ENCODE measurements at places on chromosomes 6 and 20.

DNA sequence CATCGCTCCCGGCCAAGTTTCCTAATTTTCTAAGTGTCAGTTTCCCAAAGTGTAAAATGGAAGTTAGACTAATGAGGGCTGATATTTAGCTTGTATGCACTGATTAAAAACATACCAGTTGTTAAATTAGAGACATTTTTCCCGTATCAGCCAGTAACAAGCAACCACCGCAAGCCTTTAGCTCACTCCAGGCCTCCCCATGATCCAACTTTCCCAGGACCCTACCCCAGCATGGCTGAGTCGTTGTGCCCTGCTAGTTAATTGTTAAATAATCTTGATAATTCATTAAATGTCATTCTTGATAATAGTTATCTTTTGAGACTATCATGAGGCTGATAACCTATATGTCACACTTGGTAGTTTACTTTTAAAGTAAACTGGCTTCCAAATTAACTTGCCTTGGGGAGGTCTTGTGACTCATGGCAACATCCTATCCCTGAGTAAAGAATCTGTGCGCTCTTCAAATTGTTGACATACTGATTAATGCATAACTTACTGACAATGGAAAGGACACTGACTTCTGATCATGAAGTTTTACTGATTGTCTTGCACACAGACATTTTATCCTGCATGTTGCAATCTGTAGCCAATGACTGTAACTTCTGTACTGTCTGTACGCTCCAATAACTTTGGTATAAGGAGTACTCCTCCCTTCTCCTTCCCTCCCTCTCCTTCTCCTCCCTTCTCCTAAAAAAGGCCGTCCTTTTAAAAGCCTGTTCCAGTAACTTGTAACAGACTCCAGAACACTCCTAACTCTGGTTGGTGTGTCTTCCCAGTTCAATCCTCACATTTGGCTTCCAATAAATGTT is 6.3 kb upstream of the GTF3C6 start:
- DNase-seq, result no peak

DNA sequence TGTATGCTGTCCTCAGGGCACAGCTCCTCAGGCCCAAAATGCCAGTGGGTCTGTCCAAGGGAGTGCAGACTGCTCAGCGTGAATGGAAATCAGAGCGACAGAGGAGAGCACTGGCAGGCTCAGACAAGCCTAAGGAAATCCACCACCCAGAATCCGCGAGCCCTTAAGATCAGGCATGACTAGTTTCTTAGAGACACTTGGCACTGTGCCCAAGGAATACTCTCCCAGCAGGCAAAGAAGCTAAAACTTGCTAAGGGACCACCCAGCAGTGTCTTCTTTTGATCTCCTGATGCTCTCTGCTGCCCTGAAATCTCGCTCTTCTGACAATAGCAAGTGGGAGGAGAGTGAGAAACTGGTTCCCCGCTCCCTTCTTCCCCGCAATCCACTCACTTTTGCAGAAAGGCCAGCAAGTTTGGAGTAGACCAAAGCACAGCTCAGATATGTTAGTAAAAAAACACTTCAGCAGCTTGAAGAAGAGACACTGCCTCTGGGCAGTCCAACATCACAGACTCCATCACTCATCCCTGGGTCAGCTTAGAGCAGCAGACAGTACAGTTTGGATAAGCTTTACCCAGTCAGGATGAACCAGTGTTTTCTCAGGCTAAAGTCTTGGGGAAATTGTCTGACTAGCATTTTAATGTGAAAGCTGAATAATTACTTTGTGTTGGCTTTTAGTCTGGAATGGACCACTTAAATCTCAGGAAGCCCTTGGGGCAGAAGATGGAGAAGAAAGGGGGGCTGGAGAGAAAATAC is 32.4 kb downstream of the TRAF3IP2 start:
- no peak for DNase-seq

DNA sequence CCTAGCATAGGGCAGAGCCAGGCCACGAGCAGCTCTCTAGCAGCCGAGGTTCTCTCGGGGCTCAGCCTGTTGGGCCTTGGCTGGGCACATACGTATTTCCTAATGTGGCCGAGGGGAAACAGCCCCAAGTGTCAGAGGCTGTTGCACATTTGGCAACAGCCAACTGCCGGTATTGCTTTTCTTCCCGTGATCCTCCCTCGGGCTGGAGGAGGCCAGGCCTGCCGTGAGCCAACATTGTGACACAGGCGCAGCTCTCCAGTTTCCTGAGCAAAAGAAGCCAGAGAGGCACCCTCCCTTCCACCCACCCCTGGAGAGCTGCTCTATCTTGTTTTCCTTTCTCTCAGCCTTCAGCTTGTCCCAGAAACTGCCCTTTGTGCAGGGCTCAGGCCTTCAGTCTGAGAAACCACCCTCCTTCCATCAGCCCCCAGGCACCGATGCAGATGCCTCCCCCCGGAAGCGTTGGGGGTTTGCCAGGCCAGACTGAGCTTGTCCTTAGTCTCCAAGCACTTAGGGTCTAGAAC is 5.1 kb upstream of the BPI start:
- DNase-seq, result no peak

- no peak for DNase-seq
These were observed 142.1 kb downstream of the DTNBP1 start for GRCh38 chr6:15520626-15521203.

GRCh38 chr6:3386374-3386857 is 70.4 kb downstream of the SLC22A23 start:
- no peak for DNase-seq

Measured in stimulated activated CD8-positive, alpha-beta memory T cell treated with anti-CD3 and anti-CD28 coated beads, Interleukin-7, amount 100 ng/mL, for 4 hours (primary cell).